Forelimb muscle (tissue), 1 donor: ENCODE measurements at places on chromosomes 1 and 21.

DNA sequence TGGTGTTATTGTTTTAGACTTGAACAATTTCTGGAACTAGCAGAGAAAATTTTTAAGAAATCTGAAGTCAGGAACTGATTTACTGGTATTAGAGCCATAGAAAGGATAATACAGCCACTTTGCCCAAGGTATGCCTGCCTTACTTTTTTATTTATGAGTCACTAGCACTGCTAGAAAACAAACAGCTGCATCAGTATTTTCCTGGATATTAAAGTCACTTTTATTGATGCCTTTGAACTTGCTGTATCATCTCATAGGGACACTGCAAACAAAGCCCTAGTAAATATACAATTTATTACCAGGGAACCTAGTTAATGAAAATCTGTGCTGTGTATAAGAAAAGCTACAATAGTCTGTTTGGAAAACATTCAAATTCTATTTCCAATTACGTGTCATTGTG lies 490.8 kb upstream of the TMPRSS15 start:
- no peak for DNase-seq

DNA sequence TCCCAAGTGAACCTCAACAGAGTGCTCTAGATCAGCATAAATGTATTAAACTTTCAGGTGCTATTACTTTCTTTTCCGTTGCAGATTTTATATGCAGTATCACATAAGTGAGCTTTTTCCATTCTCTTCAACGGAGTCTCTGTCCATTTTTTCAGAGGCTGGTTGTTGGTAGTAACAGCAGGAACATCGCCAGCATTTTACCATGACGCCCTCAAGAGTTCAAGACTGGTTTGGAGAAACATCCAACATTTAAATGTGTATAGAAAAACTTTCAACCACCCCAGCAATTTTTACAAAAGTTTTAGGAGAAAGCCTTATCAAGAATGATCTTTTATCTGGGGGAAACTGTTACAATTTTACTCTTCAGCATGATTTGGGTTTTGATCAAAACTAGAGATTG lies 117.0 kb downstream of the TGFB2 start:
- DNase-seq: no peak

DNA sequence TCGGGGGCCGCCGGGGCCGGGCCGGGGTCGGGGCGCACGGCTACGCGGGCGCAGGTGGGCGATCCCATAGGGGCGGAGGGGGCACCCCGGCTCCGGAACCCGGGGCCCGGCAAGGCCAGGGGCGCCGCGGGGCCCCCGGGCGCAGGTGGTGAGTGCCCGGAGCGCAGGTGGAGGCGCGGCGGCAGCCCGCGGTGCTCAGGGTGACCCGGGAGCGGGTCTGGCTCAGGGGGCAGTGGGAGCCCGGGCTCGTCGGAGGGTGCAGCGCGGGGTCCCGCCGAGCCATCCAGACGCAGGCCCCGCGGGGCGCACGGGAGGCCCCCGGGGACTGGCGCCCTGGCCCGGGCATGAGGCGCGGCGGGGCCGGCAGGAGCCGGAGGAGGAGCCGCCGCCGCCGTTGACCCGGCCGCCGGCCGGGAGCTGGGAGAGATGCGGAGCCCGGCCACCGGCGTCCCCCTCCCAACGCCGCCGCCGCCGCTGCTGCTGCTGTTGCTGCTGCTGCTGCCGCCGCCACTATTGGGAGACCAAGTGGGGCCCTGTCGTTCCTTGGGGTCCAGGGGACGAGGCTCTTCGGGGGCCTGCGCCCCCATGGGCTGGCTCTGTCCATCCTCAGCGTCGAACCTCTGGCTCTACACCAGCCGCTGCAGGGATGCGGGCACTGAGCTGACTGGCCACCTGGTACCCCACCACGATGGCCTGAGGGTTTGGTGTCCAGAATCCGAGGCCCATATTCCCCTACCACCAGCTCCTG lies 489 bp downstream of the CELSR2 start:
- no peak for DNase-seq

- DNase-seq: no peak
Measured at GRCh38 chr1:51345300-51345687, 14.9 kb upstream of the TTC39A start.

DNA sequence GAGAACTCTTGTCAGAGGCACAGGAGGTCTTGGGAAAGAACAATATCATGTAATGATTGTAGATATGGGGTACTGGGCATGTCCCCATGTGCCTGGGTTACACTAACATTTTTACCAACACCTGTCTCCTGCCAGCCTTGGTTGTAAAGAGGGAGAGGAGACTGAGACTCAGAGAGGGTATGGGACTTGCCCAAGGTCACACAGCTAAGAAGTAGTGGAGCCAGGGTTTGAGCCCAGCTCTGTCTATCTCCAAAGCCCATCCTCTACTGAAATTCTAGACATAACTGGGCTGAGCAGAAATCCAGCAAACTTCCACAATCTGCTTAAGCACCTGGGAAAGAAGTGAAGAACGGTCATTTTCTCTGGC lies 2.6 kb upstream of the THEMIS2 start:
- no peak for DNase-seq

DNA sequence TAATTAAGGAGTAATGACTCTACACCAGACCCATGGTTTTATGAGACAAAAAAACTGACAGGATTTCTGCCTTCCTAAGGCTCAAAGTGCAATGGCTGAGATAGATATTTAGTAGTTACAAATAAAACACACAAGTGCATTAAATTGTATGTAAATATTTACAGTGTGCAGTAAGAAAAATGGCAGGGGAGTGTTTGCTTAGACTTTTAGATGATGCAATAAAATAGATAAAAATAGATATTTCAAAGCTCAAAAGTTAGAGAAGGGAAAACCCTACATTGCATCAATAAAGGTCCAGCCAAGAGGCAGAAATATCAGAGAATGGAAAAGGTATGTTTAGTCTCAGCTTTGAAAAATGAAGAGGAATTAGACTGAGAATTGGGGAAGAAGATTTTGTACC lies 226.3 kb upstream of the FGGY start:
- no peak for DNase-seq
